NCI-H510A (cell line): ENCODE measurements at places on chromosomes 12 and 14.

GRCh38 chr14:68040633-68041369 lies 221.2 kb downstream of the RAD51B start:
- no peak for DNase-seq

GRCh38 chr12:116922194-116922897 lies 11.6 kb downstream of the FBXW8 start:
- DNase-seq, result no peak

DNA sequence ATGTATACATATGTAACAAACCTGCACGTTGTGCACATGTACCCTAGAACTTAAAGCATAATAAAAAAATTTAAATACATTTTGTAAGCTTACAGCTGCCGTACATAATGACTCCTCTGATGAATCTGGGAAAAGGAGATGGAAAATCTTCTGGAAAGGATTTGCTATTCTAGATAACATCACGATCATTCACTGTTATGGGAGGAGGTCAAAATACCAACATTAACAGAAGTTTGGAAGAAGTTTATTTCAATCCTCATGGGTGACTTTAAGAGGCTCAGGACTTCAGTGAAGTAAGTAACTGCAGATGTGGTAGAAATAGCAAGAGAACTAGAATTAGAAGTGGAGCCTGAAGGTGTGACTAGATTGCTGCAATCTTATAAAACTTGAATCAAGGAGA lies 172.2 kb downstream of the SLC16A7 start:
- DNase-seq, result no peak

- no peak for DNase-seq
Measured at GRCh38 chr12:120264086-120264903, 1.2 kb downstream of the PXN start.

DNA sequence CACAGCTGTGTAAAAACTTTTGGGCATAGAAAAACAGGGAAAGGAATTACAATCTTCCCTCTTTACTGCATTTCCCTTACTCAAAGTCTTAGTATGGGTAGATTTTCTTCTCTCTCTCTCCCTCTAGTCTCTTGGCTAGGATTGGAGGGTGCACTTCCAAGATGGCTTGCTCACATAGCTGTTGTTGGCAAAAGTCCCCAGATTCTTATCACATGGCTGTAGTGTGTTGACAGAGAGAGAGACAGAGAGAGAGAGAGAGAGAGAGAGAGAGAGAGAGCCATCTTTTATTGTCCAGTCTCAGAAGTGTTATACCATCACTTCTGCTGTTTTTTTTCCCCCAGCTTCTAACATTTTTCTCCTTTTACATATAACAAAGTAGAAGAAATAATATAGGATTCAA lies 6.3 kb upstream of the OR4E2 start:
- no peak for DNase-seq

- no peak for DNase-seq
Measured at GRCh38 chr12:88132392-88132791, 9.5 kb downstream of the CEP290 start.

- no peak for DNase-seq
Measured at GRCh38 chr12:68844318-68844745, 36.4 kb downstream of the MDM2 start.

DNA sequence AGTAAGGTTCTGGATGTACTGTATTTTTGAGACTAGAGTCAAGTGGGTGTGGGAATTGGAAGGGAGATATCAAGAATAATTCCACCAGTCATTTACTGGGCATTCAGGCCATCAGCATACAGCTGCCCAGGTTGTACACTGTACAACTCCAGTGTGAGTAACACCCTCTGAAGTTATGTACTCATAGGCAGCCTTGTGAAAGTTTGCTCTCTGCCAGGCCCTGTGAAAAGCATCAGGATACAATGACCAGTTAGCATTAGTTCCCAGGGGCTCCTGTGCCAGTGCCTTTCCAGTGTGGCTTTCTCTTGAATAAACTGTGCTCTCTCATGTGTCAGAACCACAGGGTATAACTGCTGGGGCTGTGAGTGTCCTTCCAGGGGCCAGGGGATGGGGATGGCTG lies 89.7 kb downstream of the LGMN start:
- DNase-seq, result no peak

DNA sequence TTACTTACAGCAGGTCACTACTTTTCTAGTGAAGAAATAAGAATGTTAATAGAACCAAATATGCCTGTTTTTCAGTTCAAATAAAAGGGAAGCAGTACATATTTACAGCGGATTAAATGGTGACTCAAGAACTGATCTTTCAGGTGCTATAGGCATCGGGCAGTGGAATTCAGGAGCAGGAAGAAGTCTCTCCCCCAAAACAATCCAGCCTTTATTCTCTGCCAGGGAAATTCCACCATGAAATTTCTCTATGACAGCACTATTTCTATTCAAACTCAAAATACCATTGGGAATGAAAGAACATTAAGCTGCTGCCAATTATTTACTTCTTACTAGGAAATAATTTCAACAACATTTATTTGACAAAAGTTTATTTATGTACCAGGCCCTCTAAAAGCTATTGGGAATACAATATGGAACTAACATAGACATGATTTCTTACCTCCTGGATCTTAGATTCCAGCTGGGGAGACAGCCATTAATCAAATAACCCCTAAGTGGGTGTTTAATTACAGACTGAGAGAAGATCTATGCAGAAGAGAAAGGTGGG lies 60.3 kb upstream of the KRR1 start:
- no peak for DNase-seq

DNA sequence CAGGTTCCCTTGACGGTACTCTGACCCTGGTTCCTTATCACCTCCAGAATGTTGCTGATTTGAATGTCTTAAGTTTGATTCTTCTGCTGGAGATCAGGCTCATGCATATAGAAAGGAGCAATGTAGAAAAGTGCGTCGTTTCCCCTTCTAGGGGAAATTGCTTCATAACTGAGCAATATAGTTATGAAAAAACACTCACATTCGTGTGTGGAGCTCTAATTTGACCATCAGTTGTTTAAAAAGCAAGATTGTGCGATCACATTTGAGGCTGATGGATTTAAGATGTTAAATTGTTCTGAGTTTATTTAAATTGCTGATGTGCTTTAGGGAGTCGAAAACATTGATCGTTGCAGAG lies 19.2 kb downstream of the PELI2 start:
- DNase-seq, result no peak

DNA sequence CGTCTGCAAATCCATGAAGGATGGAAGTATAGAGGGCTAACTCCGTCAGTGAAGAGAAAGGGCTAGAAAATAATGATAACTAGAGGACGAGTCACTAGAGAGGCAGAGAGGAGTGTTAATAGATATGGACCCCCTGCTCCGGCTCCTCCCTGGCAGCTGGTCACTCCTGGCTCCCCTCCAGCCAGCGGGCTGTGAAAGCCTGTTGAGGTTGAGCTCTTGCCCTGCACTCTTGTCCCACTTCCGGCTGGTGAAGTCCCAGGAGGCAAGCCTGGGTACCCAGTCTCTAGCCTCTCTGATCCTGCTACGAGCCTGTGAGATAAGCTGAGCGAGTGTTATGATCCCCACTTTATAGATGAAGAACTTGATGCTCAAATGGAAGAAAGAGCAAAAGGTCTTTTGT lies 90.3 kb downstream of the RFX4 start:
- DNase-seq, result no peak

DNA sequence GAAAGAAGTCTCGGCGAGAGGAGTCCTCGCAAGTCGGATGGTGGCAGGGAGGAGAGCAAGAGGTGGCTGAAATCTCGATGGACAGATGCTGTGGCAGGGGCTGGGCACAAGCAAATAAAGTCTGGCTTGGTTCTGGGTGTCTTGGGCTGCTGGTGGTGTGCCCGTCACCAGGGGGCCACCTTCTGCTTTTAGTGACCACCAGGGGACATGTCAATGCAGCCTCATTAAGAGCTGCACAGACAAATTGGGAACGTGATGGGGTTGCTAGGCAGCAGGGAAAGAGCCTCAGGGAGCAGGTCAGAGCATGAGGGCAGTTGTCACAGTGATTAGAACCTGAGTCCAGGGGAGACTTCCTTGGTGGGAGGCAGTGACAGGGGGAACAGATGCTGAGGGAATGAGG lies 44.0 kb downstream of the LRRC74A start:
- DNase-seq, result no peak

DNA sequence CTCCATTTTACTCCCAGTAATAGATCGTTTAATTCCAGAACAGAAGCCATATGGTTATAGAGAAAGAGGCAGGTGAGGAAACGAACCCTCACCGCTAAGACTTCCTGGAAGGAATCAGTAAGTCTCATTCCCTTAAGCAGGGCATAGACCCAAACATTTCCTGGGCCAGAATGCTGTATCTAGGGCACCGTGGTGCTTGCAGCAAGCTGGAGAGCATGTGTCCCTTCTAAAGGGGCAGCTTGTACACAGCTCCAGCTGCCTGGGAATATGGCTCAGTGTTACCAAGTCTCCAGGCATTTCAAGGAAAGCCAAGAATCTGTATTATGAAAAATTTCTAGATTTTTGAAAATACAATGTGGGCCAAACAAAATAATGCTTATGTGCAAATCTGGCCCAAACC lies 73.4 kb downstream of the PPM1H start:
- DNase-seq, result no peak

DNA sequence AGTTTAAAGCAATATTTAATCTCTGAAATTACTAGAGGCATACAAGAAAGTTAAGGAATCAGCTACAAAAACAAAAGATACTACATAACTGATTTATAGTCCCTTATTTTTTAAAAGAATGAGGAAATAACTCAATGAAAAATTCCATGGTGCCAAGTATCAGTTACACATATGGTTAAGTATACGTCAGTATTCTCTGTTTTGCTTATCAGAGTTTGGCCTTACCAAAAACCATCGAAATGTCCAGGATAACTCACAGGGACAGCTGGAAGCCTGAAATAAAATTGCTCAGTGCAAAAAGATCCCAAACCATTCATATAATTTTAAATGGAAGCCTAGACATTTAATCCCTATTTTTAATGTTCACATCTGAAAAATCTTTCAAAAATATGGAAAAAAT lies 3.6 kb downstream of the CFL2 start:
- DNase-seq, result no peak

GRCh38 chr12:9253464-9253863 lies 45.3 kb upstream of the PZP start:
- no peak for DNase-seq
